T-cell (primary cell): ENCODE measurements at places on chromosomes 4 and X.
A peak's percentile ranks its signal among the peaks of the same experiment; 100 is the strongest.

GRCh38 chrX:46645614-46646013, 72.0 kb downstream of the CHST7 start:
- no peaks in the 10 kb centered on the region for H3K4me1 ChIP-seq
- H3K36me3 ChIP-seq: no peaks in the 10 kb centered on the region
- no peak overlapping the region for H3K27ac ChIP-seq
- no peak for DNase-seq
- no peaks in the 10 kb centered on the region for H3K27me3 ChIP-seq

DNA sequence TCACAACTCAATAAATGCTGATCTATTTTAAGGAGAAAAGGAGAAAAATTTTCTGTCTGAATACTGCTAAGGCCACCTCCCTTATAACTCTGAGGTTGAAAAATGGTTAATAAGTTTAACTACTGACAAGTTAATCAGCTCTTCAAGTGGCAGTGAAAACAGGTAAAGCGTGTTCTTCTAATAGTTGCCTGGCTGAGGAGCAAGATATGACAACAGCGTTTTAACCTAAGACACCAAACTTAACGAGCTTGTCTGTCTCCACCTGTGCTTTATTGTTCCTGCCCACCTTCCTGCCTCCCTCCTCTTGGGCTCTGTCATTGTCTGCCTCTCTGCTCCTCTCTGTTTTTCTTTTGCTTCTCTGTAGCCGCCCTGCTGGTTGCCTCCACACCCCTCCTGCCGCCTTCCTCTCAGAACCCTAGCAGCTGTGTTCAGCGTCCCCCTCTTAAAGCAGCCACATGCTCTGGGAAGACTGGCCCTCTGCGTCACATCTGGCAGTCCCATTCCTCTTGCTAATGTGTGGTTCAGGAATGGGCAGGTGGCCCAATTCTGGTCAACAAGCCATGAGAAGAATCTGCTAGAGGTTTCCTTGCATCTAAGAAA, 4.3 kb upstream of the TSPAN5 start:
- H3K36me3 ChIP-seq: no peaks in the 10 kb centered on the region
- H3K4me1 ChIP-seq: peaks cover 34% of the 10 kb centered on the region
- no peaks in the 10 kb centered on the region for H3K27me3 ChIP-seq
- DNase-seq: peak; percentile 17
- peak overlapping the region; percentile 12 for H3K4me3 ChIP-seq
- peak overlapping the region; percentile 97 for H3K27ac ChIP-seq

DNA sequence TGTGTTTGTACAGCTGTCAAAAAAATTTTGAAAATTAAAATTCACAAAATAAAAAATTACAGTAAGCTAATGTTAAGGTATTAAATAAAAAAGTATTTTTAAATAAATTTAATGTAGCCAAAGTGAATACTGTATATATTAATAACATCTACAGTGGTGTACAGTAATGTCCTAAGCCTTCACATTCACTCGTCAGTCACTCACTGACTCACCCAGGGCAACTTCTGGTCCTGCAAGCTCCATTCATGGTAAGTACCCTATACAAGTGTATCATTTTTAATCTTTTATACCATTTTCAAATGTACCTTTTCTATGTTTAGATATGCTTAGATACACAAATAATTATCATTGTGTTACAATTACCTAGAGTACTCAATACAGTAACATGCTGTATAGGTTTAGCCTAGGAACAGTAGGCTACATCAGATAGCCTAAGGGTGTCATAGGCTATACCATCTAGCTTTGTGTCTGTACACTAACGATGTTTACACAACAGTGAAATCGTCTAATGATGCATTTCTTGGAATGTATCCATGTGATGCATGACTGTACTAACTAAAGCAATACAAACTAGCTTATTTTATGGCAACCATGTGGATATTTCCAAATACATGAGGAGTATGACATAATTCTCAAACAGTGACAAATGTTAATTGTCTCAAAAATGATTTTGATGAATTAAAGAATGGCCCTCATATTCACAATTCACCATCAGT, 13.7 kb downstream of the DDX60 start:
- H3K4me1 ChIP-seq: peaks cover 3% of the 10 kb centered on the region
- no peak overlapping the region for H3K4me3 ChIP-seq
- H3K36me3 ChIP-seq: no peaks in the 10 kb centered on the region
- H3K27ac ChIP-seq: no peak overlapping the region

DNA sequence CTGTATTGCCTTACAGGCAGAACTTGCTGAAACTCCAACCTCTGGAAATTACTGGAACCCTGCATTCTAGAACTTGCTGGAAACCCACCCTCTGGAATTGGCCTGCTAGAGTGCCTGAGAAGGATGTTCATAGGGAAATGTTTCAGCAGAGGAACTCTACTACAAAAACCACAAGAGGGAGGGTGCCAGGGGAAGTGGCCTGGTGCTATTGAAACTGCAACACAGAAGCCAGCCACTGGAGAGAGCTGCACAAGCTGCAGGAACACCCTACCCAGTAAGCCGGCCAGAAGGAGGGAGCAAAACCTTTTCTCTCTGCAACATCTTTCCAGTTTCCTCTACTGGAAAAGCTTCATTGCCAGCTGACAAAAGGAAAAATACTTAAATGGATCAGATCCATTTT, 2.5 kb upstream of the BRWD3 start:
- no peak overlapping the region for H3K27ac ChIP-seq
- no peaks in the 10 kb centered on the region for H3K36me3 ChIP-seq
- no peak for DNase-seq
- H3K27me3 ChIP-seq: no peaks in the 10 kb centered on the region
- no peak overlapping the region for H3K4me3 ChIP-seq

DNA sequence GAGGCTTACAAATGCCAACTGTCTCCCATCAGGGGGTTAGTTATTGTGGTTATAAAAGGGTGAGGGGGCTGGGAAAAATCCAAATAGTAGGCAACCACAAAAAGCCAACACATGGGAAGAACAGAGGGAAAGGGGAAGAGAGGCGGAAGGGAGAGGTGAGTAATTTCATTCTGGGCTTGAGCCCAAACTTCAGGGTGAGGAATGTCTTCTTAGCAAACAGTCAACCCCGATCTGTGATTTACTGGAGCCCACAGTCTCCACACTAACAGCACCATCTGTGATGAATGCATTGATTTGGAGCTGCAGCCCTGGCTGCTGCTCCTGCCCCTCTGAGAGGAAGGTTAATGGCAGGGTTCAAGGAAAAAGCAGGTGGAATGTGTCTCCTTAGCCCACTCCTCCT, 162.2 kb upstream of the GPR101 start:
- no peaks in the 10 kb centered on the region for H3K27me3 ChIP-seq
- no peak overlapping the region for H3K27ac ChIP-seq
- no peaks in the 10 kb centered on the region for H3K4me1 ChIP-seq
- no peaks in the 10 kb centered on the region for H3K36me3 ChIP-seq
- DNase-seq: no peak
- no peak overlapping the region for H3K4me3 ChIP-seq

GRCh38 chr4:12122316-12122715, 693.6 kb upstream of the HS3ST1 start:
- H3K27me3 ChIP-seq: no peaks in the 10 kb centered on the region
- H3K4me3 ChIP-seq: no peak overlapping the region
- no peak for DNase-seq
- H3K4me1 ChIP-seq: no peaks in the 10 kb centered on the region

- no peak overlapping the region for H3K27ac ChIP-seq
- H3K4me1 ChIP-seq: no peaks in the 10 kb centered on the region
- no peaks in the 10 kb centered on the region for H3K27me3 ChIP-seq
- H3K4me3 ChIP-seq: no peak overlapping the region
- no peak for DNase-seq
Observed at GRCh38 chrX:27445438-27445837, 17.7 kb downstream of the PPP4R3C start.

- no peak overlapping the region for H3K27ac ChIP-seq
- H3K4me3 ChIP-seq: no peak overlapping the region
- DNase-seq: no peak
- H3K36me3 ChIP-seq: no peaks in the 10 kb centered on the region
- no peaks in the 10 kb centered on the region for H3K27me3 ChIP-seq
- no peaks in the 10 kb centered on the region for H3K4me1 ChIP-seq
Observed at GRCh38 chr4:73668782-73669201, 48.6 kb upstream of the RASSF6 start.

GRCh38 chr4:1879485-1879884, 8.3 kb downstream of the NSD2 start:
- H3K27ac ChIP-seq: no peak overlapping the region
- no peaks in the 10 kb centered on the region for H3K27me3 ChIP-seq
- H3K4me1 ChIP-seq: peaks cover 8% of the 10 kb centered on the region
- H3K4me3 ChIP-seq: no peak overlapping the region

DNA sequence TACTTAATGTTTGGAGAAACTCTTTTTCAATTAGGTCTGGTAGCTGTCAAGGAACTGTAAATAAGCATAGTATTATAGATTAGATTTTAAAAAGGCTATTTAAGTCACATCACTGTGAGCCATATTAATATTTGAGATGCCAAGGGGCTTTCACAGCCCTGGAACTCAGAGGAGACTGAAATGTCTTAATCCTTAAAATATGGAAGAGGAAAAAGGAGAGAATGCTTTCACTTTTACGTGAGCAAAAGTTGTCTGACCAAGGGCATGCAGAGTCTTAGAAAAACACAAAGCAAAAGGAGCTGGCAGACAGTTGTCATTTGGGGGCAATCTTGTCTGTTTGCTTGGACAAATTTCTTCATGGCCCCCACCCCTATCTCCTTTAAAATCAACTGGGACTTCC, 253.2 kb upstream of the IGFBP7 start:
- no peak overlapping the region for H3K27ac ChIP-seq
- no peak for DNase-seq
- no peak overlapping the region for H3K4me3 ChIP-seq
- H3K4me1 ChIP-seq: no peaks in the 10 kb centered on the region
- no peaks in the 10 kb centered on the region for H3K27me3 ChIP-seq
- no peaks in the 10 kb centered on the region for H3K36me3 ChIP-seq

GRCh38 chrX:148573119-148573518, 72.7 kb downstream of the AFF2 start:
- H3K36me3 ChIP-seq: no peaks in the 10 kb centered on the region
- H3K27ac ChIP-seq: no peak overlapping the region
- H3K4me3 ChIP-seq: no peak overlapping the region
- H3K27me3 ChIP-seq: no peaks in the 10 kb centered on the region

DNA sequence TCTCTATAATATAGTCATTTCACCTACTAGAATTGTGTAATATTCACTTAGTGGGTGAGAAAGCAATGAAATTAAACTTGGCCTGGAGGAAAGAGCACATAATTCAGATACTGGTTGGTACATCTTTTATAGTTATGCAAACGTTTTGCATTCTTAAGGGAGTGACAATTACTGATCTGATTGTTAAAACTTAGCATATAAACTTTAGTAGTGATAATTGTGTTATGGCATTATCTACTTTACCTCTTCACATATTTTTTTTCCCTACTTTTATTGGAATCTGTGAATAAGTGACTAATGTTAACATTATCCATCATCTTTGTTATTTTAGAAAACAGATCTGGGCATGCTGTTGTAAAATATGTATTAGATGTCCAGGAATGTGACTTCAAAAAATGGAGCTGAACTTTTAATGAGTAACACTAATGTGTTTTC, 217.4 kb upstream of the GIMD1 start:
- no peak overlapping the region for H3K27ac ChIP-seq
- DNase-seq: no peak
- no peak overlapping the region for H3K4me3 ChIP-seq
- no peaks in the 10 kb centered on the region for H3K36me3 ChIP-seq
- no peaks in the 10 kb centered on the region for H3K27me3 ChIP-seq

DNA sequence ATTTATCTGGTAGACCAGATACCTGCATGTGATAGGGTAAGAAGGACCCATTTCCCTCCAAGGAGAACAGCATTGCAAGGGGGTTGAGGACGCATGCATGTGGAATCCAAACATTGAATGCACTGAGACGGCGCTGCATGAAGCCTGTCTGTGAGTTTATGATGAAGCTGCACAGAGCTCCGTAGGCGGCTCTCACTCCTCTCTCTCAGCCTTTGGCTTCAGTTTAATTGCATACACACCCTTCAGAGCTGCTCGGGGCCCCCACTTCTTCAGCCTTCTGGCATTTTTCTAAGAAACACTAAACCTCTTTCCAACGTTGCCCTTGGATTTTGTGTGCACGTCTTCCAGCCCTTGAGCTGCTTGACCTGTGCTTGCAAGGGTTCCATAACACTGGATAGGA, 176.6 kb downstream of the DHRSX start:
- H3K4me1 ChIP-seq: no peaks in the 10 kb centered on the region
- H3K27ac ChIP-seq: no peak overlapping the region
- H3K27me3 ChIP-seq: no peaks in the 10 kb centered on the region
- no peak overlapping the region for H3K4me3 ChIP-seq
- no peaks in the 10 kb centered on the region for H3K36me3 ChIP-seq
- no peak for DNase-seq

- H3K4me1 ChIP-seq: peaks cover 55% of the 10 kb centered on the region
- no peak overlapping the region for H3K4me3 ChIP-seq
- H3K36me3 ChIP-seq: no peaks in the 10 kb centered on the region
Observed at GRCh38 chr4:153082322-153083301, 121.6 kb upstream of the TRIM2 start.

DNA sequence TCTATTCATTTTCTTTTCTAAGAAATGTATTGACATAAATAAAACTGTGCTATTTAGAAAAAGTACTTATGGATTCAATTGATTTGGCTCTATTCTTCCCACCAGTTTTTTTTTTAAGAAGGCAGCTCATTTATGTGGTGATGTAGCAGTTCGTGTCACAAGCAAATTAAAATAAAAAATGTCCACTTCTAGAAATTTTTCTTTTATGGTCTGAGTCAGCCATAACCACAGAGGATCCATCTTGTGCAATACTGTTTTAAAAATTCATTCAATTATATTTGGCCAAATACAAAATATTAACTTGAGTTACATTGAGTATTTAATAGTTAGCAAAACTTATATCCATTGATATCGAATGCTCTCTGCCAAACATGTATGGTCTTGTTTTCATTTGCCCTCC, 207.9 kb upstream of the FAT1 start:
- no peaks in the 10 kb centered on the region for H3K4me1 ChIP-seq
- DNase-seq: no peak
- H3K27ac ChIP-seq: no peak overlapping the region
- no peaks in the 10 kb centered on the region for H3K36me3 ChIP-seq
- no peaks in the 10 kb centered on the region for H3K27me3 ChIP-seq

GRCh38 chrX:70592091-70592490, 147.5 kb downstream of the DLG3 start:
- no peak overlapping the region for H3K4me3 ChIP-seq
- no peaks in the 10 kb centered on the region for H3K36me3 ChIP-seq
- H3K4me1 ChIP-seq: no peaks in the 10 kb centered on the region
- DNase-seq: no peak
- no peaks in the 10 kb centered on the region for H3K27me3 ChIP-seq

GRCh38 chr4:181946902-181947301, 296.3 kb upstream of the TENM3 start:
- no peak overlapping the region for H3K4me3 ChIP-seq
- H3K36me3 ChIP-seq: no peaks in the 10 kb centered on the region
- H3K27ac ChIP-seq: no peak overlapping the region
- no peak for DNase-seq

DNA sequence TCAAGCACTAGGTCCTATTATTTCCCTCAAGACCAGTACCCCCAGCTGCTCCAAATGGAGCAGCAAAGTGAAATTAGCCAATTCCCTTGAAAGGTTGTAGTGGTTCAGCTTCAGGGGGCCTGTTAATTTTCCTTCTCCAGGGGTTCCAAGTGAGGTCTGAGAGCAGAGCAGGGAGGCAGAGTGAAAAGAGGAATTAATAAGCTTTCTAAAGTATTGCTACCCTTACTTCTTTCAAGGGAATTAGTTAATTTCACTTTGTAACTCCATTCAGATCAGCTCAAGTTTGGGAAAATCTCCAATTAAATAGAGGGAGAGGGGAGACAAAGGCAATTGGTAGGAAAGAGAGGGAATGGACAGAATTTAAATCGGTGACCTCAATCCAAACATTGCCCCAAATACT, 78.7 kb upstream of the SLC7A11 start:
- H3K4me3 ChIP-seq: no peak overlapping the region
- no peak for DNase-seq
- no peaks in the 10 kb centered on the region for H3K27me3 ChIP-seq
- H3K27ac ChIP-seq: no peak overlapping the region
- no peaks in the 10 kb centered on the region for H3K4me1 ChIP-seq
